ENCODE measurements at places on chromosomes 2 and 18. TPM values are rescaled to one million over a fixed set of nuclear protein-coding genes. Genes with fewer than 3 reads are reported as not detected.

KCNK3 gene
- under 0.01 TPM for total RNA-seq

STRN gene
- total RNA-seq = 11.7 TPM

DSG4 gene
- not detected for total RNA-seq

COL3A1 gene
- 3,691 TPM for total RNA-seq

GAL3ST2 gene
- 0.09 TPM for total RNA-seq

C2orf78 gene
- not detected for total RNA-seq

TMEFF2 gene
- total RNA-seq = 2.2 TPM

DPP4 gene
- 48.4 TPM for total RNA-seq

DLX2 gene
- 0.09 TPM for total RNA-seq

AQP4 gene
- not detected for total RNA-seq

RAPGEF4 gene
- total RNA-seq = 1.9 TPM

HOXD3 gene
- total RNA-seq = not detected

TXNDC2 gene
- total RNA-seq = 0.16 TPM

CTNNA2 gene
- total RNA-seq = not detected

SLC14A1 gene
- total RNA-seq = 131 TPM

C2orf15 gene
- not detected for total RNA-seq

TP53I3 gene
- total RNA-seq = 99.1 TPM

TSPYL6 gene
- not detected for total RNA-seq

SERPINB10 gene
- not detected for total RNA-seq

TCF4 gene
- total RNA-seq = 57.8 TPM

PTPN4 gene
- total RNA-seq = 16.4 TPM

CYRIA gene
- 1.7 TPM for total RNA-seq

DYNAP gene
- total RNA-seq = not detected

FIGN gene
- total RNA-seq = 0.63 TPM

SAG gene
- not detected for total RNA-seq

HOXD10 gene
- not detected for total RNA-seq

LIPG gene
- total RNA-seq = 0.17 TPM

SLC30A3 gene
- not detected for total RNA-seq

ADRA2B gene
- total RNA-seq = not detected

FOXI3 gene
- not detected for total RNA-seq

FBXO48 gene
- 0.32 TPM for total RNA-seq

FEV gene
- total RNA-seq = not detected

TUBB8B gene
- total RNA-seq = not detected

TNFRSF11A gene
- total RNA-seq = 0.09 TPM

TMEM247 gene
- not detected for total RNA-seq

CELF4 gene
- not detected for total RNA-seq

PAX8 gene
- 0.43 TPM for total RNA-seq

NEB gene
- under 0.01 TPM for total RNA-seq

RAPH1 gene
- 15.6 TPM for total RNA-seq

All from bronchial smooth muscle cell (primary cell).